GM18507 (cell line): ENCODE measurements at places on chromosomes 6 and 20.

DNA sequence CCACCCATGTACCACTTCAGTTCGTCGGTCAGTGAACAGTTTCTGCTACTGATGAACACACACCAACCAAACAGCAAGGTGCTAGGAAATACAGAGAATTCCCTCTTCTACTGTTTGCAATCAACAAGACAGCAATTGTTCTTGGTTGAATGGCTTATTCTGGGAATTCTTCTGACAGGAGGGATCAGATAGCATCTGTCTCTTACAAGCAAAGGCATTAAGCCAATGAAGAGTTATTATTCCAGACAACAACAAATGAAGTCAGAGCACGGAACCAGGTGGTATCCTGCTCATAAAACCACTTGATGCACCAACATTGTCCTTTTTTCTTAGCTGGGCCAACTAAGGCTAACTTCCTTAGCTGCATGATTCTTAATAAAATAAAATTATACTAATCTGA is 37.8 kb downstream of the PTPRK start:
- no peak for DNase-seq

DNA sequence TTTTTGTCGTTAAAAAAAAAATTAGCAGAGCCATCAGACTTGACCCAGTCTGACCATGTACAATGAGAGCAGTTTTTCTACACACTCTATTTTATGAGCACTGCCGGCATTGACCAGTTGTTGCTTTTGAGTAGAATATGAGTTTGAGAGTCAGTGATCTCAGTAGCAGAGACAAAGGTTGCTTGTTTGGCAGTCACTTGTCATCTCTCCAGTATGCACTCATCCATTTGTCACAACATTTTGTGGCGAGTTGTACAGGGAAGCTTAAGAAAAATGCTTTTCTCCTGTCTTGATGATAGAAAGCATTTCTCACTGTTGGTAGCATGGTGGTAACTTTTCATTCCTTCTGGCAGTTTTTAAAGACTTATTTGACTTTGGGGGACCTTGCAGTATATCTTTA is 159.9 kb downstream of the MMS22L start:
- DNase-seq, result no peak

- no peak for DNase-seq
Observed at GRCh38 chr6:116954938-116955337, 77.9 kb downstream of the RFX6 start.

DNA sequence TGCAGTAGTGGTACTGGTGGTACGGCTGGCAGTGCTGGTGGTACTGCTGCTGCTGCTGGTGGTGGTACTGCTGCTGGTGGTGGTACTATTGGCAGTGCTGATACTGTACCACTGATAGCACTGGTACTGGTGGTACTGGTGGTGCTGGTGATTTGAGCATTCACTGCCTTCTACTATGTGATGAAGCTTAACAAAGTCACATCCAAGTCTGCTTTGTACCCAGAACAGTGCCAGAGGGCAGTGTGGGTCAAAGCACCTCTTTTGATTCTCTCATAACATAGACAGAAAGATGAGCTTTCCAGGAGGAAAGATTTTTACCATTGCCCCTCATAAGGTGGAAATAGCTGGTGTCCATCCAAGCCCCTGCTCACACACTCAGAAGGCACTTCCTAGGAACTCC is 48.7 kb downstream of the ANKRD6 start:
- DNase-seq, result no peak

- DNase-seq, result no peak
Observed at GRCh38 chr20:17606001-17606400, 36.1 kb downstream of the DSTN start.

GRCh38 chr6:15365273-15365687 is 119.4 kb downstream of the JARID2 start:
- no peak for DNase-seq

DNA sequence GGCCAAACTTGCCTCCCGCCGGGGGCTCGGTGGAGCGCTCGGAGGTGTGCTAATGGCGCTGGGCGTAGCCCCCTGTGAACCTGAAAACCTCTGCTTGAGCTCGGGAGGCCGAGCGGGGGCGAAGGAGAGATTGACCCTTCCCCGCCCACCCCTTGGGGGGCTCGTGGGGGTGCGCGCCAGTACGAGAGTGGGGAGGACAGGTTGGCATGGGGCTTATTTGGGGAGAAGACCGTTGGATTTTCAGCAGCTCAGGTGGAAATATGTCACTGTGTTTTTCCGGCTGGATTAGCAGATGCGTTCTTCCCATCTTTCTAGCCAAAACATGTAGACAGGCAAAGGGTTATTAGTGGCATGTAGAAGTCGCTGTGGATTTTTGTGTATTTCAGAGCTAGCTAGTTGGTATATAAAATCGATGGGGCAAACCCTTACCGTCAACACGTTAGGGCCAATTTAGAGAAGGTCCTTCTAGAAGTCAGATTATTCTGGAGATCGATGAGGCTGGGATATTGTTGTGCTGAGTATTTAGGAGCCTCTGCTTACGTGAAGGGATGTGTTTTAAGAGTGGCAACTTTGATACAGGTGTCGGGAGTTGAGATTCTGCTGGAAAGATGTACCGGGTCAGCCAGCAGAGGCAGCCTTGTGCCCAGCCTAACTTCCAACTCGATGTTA is 525 bp downstream of the NCOA7 start:
- no peak for DNase-seq

DNA sequence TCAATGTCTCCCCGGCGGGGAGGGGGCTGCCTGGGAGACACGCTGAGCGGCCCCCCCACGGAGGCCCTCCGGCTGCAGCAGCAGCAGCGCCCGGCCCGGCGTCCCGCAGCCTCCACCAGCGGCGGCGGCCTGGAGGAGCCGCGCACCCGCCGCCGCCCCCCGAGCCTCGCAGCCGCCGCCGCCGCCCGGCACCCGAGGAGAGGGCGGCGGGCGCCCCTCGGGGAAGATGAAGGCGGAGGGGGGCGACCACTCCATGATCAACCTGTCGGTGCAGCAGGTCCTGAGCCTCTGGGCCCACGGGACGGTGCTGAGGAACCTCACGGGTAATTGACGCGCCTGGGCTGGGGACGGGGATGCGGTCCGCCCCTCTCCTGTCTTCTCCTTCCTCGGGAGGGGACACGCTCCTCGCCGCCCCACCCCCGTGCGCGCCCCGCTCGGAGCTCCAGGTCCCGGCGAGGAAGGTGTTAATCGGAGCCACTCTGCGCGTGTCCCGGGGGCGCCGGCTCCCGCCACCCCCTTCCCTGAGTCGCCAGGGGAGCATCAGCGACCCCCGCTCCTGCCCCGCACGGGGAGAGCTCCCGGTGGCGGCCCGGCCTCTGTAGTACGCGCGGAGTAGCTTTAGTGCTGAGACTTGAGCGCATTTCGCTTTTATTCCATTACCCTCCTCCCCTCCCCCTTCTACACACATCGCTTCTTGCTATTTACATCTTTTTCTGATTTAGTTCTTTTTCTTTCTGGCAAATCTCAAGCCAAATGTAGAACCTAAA is 686 bp downstream of the TMEM170B start:
- DNase-seq, result no peak
